ENCODE measurements at places on chromosomes 4 and X.

- DNase-seq: no peak
Observed at GRCh38 chr4:61541459-61541858, 341.3 kb downstream of the ADGRL3 start.

- DNase-seq: no peak
Observed at GRCh38 chr4:163172647-163173046, 6.0 kb upstream of the NAF1 start.

DNA sequence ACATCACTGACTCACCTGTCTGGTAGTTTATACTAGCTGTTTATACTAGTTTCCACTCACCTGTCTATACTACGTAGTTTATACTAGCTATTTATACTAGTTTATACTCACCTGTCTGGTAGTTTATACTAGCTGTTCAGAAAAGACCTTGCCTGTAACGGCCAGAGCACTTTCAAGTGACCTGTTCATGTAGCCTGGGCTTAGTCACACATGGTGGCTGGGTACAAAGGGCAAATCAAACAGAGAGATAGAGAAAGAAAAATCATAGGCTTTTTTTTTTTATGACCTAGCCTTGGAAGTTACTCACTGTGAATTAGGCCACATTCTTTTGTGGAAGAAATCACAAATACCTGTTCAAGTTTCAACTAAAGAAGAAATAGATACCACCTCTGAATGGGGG lies 30.7 kb upstream of the SPANXN4 start:
- no peak for DNase-seq

GRCh38 chr4:140738139-140738538 lies 18.0 kb downstream of the TBC1D9 start:
- DNase-seq: no peak

Measured in adipocyte (in vitro differentiated cells).